ENCODE measurements at places on chromosomes 16 and 17. TPM values are rescaled to one million over a fixed set of nuclear protein-coding genes. Genes with fewer than 3 reads are reported as not detected.
A peak's percentile ranks its signal among the peaks of the same experiment; 100 is the strongest.

GRCh38 chr17:19948116-19948943 is 29.3 kb downstream of the AKAP10 start:
- H3K27ac ChIP-seq, result peak overlapping the region; percentile 17
- H3K27me3 ChIP-seq, result no peaks in the 10 kb centered on the region
- peaks cover 49% of the 10 kb centered on the region for H3K4me1 ChIP-seq

- H3K27ac ChIP-seq, result peak overlapping the region; percentile 82
- peak overlapping the region; percentile 73 for H3K4me3 ChIP-seq
- H3K27me3 ChIP-seq, result no peaks in the 10 kb centered on the region
- H3K4me1 ChIP-seq, result peaks cover 48% of the 10 kb centered on the region
- peaks cover 6% of the 10 kb centered on the region for H3K36me3 ChIP-seq
Measured at GRCh38 chr17:63838631-63839171, 3.8 kb downstream of the SMARCD2 start.

DNA sequence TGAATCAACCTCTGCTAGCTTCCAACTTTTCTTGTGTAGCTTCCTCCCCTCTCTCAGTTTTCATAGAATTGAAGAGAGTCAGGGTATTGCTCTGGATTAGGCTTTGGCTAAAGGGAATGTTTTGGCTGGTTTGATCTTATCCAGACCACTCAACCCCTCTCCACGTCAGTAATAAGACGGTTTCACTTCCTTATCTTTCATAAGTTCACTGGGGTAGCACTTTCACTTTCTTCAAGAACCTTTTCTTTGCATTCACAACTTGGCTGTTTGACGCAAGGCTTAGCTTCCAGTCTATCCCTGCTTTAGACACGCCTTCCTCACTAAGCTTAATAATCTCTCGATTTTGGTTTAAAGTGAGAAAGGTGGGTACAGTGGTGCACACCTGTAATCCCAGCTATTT is 29.7 kb upstream of the OR1A2 start:
- no peak overlapping the region for H3K4me3 ChIP-seq
- H3K27ac ChIP-seq, result peak overlapping the region; percentile 34
- H3K36me3 ChIP-seq, result peaks cover 2% of the 10 kb centered on the region
- peaks cover 9% of the 10 kb centered on the region for H3K4me1 ChIP-seq
- DNase-seq, result no peak
- H3K27me3 ChIP-seq, result no peaks in the 10 kb centered on the region

DNA sequence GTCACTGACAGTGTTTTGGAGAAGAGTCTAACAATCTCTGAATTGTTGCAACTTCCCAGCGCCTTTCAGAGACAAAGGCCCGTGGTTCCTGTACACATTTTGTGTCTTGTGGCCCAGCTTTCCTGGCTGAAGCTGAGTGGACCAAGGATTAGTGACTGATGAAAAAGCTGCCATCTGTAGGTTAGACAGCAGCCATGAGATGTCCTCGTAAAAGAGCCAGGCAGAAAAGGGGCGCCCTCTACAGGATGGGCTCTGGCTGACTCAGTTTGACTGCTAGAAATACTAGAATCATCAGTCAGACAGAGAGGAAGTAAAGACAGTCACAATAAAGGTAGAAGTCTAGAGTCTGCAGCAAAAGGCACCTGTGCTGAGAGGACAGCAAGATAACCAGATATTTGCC is 26.5 kb upstream of the NF1 start:
- no peaks in the 10 kb centered on the region for H3K27me3 ChIP-seq
- no peaks in the 10 kb centered on the region for H3K4me1 ChIP-seq
- H3K36me3 ChIP-seq, result no peaks in the 10 kb centered on the region

DNA sequence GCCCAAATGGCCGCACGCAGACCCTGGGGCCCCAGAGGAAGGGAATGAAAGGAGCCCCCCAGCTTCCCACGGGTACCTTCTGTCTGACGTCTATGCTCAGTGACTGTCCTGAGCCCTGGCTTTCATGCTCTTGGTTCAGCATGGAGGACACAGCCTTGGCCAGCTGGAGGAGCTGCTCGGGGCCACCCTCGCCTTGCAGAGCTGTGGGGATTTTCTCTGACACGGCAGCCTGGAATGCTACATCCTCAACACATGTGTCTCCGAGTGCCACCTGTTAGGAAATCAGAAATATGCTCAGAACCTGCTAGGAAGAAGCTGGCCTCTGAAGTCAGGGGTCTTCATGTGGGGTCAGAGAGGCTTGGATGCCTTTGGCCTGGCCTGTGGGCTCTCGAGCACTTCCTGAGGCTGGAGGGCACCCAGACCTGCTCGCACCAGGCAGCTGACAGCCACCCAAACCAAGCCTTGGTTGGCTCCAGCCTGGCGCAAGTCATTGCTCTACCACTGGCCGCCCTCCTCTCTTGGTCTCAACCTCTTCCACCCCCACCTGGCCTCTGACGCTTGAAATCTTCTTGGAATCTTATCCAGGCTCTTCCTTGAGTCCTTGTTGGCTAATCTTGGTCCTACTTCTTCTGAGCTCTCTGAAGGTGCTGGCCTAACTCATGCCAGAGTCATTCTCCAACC is 63.7 kb upstream of the BCO1 start:
- no peaks in the 10 kb centered on the region for H3K4me1 ChIP-seq
- H3K4me3 ChIP-seq, result no peak overlapping the region
- no peak for DNase-seq
- no peak overlapping the region for H3K27ac ChIP-seq
- H3K36me3 ChIP-seq, result no peaks in the 10 kb centered on the region

- H3K4me1 ChIP-seq, result no peaks in the 10 kb centered on the region
- no peak for DNase-seq
- H3K4me3 ChIP-seq, result no peak overlapping the region
- peaks cover 5% of the 10 kb centered on the region for H3K36me3 ChIP-seq
Measured at GRCh38 chr16:8712589-8713361, 38.4 kb downstream of the ABAT start.

- peak; percentile 94 for DNase-seq
- H3K27ac ChIP-seq, result peak overlapping the region; percentile 100
- H3K4me1 ChIP-seq, result peaks cover 77% of the 10 kb centered on the region
- peak overlapping the region; percentile 94 for H3K4me3 ChIP-seq
Measured at GRCh38 chr17:45311760-45312476, 4.9 kb downstream of the MAP3K14 start.

GRCh38 chr17:34246881-34247280 is 8.2 kb upstream of the CCL2 start:
- no peaks in the 10 kb centered on the region for H3K36me3 ChIP-seq
- no peak overlapping the region for H3K27ac ChIP-seq
- H3K27me3 ChIP-seq, result peaks cover 10% of the 10 kb centered on the region
- H3K4me1 ChIP-seq, result no peaks in the 10 kb centered on the region
- no peak for DNase-seq

GRCh38 chr17:49055181-49055927 is 58.2 kb downstream of the IGF2BP1 start:
- peaks cover 9% of the 10 kb centered on the region for H3K4me1 ChIP-seq
- H3K36me3 ChIP-seq, result no peaks in the 10 kb centered on the region
- no peak overlapping the region for H3K4me3 ChIP-seq
- DNase-seq, result no peak
- H3K27ac ChIP-seq, result no peak overlapping the region
- peaks cover 15% of the 10 kb centered on the region for H3K27me3 ChIP-seq

DNA sequence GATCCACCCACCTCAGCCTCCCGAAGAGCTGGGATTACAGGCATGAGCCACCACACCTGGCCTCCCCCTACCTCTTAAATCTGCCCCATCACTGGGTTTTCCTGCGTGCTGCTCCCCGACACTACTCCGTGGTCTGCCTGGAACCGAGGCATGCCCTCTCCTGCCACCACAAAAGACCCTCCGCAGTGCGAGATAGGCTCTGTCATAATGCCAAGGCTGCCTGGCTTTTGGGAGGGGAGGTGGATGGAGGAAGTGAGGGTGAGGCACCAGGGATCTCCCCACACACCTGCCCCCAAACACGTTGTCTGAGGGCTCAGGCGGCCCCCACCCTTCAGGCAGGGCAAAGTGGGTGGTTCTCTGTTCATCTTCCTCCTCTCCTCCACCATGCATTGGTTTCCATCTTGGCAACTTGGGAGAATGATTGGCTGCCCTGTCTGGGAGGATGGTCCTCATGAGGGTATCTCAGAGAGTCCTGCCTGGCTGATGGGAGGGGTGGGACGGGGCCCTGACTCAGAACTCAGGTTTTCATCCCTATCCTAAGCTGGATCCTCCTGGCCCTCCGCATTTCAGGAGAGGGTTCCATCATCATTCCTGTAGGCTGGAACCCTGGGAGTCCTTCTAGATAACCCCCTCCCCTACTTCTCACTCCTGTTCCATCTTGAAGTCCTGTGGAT is 23.2 kb downstream of the IGFBP4 start:
- no peak for DNase-seq
- H3K4me1 ChIP-seq, result no peaks in the 10 kb centered on the region
- peaks cover 17% of the 10 kb centered on the region for H3K27me3 ChIP-seq

GRCh38 chr16:67155295-67156142 is 4.2 kb downstream of the TRADD start:
- no peaks in the 10 kb centered on the region for H3K36me3 ChIP-seq
- no peak overlapping the region for H3K27ac ChIP-seq
- peaks cover 60% of the 10 kb centered on the region for H3K4me1 ChIP-seq
- DNase-seq, result peak; percentile 82

DNA sequence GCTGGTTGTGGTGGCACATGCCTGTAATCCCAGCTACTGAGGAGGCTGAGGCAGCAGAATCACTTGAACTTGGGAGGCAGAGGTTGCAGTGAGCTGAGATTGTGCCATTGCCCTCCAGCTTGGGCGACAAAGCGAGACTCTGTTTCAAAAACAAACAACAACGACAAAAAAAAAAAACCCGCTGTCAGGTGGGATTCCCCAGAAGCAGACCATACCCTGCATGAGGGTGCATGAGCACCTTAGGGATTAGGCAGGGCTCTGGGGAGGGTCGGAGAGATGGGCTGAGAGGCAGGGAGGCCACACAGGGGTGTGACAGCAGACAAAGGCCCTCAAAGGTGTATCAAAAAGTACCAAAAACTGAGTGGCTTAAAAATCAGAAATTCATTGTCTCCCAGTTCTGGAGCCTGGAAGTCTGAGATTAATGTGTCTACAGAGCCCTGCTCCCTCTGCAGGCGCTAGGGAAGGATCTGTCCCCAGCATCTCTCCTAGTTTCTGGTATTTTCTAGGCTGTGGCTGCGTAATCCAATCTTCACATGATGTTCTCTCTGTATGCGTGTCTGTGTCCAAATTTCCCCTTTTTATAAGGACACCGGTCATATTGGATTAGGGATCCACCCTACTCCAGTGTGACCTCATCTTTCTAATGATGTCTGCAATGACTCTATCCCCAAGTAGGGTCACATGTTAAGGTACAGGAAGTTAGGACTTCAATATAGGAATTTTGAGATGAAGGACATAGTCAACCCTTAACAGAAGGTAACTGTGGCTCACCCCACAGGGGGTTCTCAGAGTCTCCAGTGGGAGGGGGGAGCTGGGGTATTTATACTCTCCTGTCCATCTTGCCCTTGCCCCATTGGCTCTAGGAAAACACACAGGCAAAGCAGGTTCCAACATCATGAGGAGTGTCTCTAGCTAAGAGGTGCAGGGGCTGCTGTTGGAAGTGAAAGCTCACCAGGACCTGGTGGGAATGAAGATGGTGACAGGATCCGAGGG is 13.6 kb upstream of the TVP23A start:
- H3K27me3 ChIP-seq, result peaks cover 28% of the 10 kb centered on the region
- no peak overlapping the region for H3K4me3 ChIP-seq
- no peaks in the 10 kb centered on the region for H3K36me3 ChIP-seq
- peaks cover 16% of the 10 kb centered on the region for H3K4me1 ChIP-seq

DNA sequence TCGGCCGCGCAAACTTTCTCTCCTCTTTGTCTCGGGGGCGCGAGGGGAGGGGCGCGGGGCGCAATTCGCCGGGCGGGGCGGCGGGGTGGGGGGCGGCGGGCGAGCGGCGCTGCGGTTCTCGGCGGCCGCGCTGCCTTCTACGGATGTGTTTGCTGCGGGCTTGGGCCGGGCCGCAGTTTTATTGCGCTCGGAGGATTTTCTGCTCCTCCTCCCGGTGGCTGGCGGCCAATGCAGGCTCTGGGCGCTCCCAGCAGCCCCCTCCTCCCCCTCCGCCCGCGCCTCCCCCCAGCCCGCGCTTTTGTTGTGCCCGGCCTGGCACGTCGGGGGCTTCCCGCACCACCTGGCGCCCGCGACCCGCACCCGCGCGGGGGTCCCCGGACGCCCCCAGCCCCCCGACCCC is at the start of gene TIMP2:
Gene TIMP2, minus strand, starts transcription at position 154 of the 400 bp plus-strand sequence. CDS start 299 bp downstream, outside the sequence.
- no peak within 1 kb of the TSS for H3K27ac ChIP-seq
- peak within 1 kb of the TSS; percentile 72 for H3K4me3 ChIP-seq
- H3K27me3 ChIP-seq, result peaks cover 9% of the 10 kb centered on the region
- H3K36me3 ChIP-seq, result no peaks in the 10 kb centered on the region
- peaks cover 18% of the 10 kb centered on the region for H3K4me1 ChIP-seq

DNA sequence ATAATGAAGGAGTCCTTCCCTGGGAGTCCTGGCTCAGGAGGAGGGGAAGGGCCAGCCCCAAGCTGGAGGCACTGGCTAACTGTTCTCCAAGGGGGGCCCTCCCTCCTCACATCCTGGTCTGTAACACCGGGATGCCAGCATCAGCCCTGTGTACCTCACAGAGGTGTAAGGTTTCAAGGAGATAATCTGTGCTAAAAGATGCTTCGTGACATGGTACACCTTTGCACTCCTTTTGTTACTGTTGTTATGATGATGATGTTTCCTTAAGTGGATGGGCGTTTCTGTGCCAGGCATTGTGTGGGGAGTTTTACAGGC is 236.7 kb upstream of the TNRC6C start:
- no peaks in the 10 kb centered on the region for H3K4me1 ChIP-seq
- peaks cover 22% of the 10 kb centered on the region for H3K27me3 ChIP-seq
- H3K27ac ChIP-seq, result no peak overlapping the region
- no peak overlapping the region for H3K4me3 ChIP-seq
- H3K36me3 ChIP-seq, result peaks cover 4% of the 10 kb centered on the region

DNA sequence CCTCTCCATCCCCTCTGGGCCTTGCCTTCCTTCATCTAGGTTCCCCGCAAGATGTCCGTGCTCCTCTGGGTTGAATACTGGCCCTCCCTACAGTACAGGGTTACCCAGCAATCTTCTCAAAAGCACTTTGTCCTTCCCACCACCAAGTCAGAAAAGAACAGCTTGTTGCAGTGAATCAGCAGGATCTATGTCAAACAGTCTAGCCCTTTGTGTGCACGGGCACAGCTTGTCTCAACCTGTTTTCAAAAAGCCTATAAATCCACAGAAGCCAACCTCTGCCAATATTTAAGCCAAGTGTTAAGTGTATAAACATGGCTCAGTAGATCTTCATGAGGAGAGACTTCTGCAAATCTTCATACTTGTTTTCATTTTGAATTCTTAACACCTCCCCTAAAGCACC is 25.2 kb downstream of the C17orf67 start:
- no peaks in the 10 kb centered on the region for H3K36me3 ChIP-seq
- H3K27me3 ChIP-seq, result peaks cover 11% of the 10 kb centered on the region
- H3K4me1 ChIP-seq, result no peaks in the 10 kb centered on the region
- no peak for DNase-seq
- no peak overlapping the region for H3K27ac ChIP-seq

BCO1 gene
- total RNA-seq, result not detected

BEAN1 gene
- not detected for total RNA-seq

CD79B gene
- total RNA-seq, result 31.0 TPM

OTOP2 gene
- not detected for total RNA-seq

SLC12A3 gene
- not detected for total RNA-seq

SLC52A1 gene
- total RNA-seq, result 0.23 TPM

CDRT15L2 gene
- not detected for total RNA-seq

STH gene
- not detected for total RNA-seq

GHDC gene
- total RNA-seq, result 18.8 TPM

EPX gene
- not detected for total RNA-seq
